ENCODE measurements at places on chromosomes 5 and 9.

- no peak for DNase-seq
Observed at GRCh38 chr9:75885652-75886051, 4.8 kb upstream of the PCSK5 start.

GRCh38 chr5:17178373-17178675 is 39.1 kb upstream of the BASP1 start:
- DNase-seq = no peak

- no peak for DNase-seq
Observed at GRCh38 chr5:14465116-14465515, 116.5 kb upstream of the OTULINL start.

DNA sequence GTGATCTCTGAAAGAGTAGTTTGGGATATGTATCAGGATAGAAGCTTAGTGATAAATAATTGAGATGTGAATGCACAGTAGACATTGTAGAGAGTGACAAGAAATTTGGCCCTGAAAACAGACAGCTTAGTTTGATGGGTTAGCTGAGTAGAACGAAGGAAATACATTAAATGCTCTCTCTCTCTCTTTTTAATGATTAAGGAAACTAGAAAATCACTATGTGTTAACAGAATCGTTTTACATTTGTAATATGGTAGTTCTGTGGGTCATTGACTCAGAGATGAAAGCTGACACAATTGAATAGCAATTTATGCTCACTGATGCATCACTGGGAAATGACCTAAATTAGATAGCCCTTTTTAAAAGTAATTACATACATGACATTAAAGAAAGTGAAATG is 739.8 kb upstream of the PTPRD start:
- DNase-seq = no peak

DNA sequence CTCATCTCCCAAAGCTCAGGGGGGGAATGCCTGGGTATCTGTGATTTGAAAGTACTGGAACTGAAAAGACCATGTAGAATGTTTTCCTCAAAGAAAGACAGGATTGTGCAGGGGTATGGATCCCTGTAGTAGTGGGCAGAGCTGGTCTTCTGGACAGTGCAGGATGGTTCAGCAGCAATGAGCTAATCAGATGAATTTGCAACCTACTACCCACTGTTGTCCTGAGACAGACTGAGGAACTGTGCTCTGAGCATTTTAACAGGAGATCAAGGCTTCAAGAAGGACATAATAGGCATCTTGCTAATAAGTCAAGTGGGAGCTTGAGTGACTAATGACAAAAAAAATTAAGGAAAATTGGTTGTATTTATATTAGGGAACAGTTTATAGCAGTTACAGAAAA is 61.7 kb downstream of the FYB1 start:
- DNase-seq = no peak

All from WERI-Rb-1 (cell line).